ENCODE measurements at places on chromosomes 3 and 15.

- DNase-seq, result no peak
Measured at GRCh38 chr3:185982632-185983031, 44.8 kb upstream of the TRA2B start.

DNA sequence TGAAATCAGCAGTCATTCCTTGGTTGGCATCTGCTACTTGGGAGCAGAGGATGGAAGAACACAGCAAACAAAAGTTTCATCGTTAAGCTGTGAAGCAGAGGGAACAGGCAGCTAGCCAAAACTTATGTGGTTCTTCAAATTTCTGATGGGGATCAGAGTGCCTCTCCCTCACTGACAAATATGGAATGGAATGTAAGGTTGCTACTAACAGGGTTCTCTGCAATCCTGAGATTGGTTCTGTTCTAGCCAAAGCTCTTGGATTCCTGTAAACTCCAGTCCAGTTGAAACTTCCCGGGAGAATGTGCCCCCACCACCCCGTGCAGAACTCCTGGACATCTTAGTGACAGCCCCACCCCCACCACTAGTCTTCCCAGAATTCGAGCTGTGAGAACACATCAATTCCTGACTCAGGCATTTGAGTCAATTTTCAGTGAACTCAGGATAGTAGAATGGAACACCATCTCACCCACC is 55.9 kb upstream of the PHLDB2 start:
- peak; percentile 100 for DNase-seq

- no peak for DNase-seq
Measured at GRCh38 chr3:72272356-72272755, 487.4 kb upstream of the PROK2 start.

DNA sequence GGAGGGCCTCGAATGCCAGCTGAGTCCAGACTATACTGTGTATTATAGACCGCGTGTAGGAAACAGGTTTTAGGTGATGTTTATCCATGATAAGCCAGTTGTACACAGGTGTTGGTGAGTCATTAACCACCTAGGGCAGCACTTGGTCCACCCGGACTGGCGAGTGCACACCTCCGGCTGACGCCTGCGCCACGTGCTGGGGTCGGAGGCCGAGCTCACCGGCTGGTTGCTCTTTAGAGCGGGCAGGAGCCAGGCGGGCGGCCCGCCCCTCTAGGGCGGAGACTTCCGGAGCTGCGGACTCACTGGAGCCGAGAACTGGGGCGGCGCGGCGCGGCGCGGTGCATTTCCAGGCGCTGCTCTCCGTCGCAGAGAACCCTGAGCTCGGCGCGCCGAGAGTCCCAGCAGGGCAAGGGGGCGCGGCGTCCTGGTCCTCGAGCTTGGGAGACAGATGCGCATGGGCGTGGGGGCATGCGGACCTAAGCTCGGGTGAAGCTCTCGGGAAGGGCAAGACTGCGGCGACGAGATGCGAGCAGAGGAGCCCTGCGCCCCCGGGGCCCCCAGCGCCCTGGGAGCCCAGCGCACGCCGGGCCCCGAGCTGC is at the start of gene ESYT3:
TSS of gene ESYT3 (plus strand) at position 341 of the 599 bp plus-strand sequence. CDS start at position 524, 183 bp downstream.
- DNase-seq, result peak; percentile 36

DNA sequence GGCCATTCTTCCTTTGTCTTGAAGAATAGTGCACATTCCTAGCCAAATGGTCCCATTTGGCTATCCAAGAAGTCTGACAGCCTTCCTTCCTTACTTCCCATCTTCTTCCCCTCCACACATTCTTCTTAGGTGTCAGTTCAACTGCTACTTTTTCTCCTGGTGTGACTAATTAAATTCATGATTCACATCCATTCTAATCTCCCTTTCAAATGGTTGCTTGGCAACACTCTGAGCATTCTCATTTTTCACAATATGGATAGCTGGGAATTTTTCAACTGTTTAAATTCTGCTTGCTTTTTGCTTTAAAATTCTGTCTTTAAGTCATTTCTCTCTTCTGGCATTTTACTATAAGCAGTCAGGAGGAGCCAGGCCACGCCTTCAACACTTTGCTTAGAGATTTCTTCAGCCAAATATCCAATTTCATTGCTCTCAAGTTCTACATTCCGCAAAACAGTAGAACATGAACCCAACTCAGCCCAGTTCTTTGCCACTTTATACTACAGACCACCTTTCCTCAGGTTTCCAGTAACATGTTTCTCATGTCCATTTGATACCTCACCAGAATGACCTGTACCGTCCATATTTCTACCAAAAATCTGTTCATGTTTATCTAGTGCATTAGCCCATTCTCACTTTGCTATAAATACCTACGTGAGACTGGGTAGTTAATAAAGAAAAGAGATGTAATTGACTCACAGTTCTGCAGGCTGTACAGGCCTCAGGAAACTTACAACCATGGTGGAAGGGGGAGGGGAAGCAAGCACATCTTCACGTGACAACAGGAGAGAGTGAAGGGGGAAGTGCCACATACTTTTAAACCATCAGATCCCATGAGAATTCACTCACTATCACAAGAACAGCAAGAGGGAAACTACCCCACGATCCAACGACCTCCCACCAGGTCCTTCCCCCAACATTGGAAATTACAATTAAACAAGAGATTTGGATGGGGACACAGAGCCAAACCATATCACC is 31.9 kb upstream of the MCF2L2 start:
- peak; percentile 50 for DNase-seq

DNA sequence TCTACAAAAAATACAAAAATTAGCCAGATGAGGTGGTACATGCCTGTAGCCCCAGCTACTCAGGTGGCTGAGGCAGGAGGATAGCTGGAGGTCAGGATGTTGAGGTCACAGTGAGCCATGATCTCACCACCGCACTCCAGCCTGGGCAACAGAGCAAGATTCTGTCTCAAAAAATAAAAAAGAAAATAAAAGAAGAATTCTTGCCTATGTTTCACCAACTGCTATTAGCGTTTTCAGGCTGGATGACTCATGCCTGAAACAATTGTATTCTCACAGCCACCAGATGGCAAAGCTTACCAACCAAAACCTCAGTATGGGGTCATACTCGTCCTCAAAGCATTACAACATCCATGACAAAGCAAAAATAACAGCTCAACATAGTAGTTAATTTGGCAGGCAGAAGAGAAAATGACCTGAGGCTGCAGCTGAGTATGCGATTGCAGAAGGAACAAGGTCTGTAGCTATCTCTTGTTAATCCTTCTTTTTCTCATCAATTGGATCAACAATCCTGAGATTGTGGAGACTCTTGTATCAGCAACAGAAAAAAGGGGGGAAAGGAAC is 52.2 kb downstream of the TP53BP1 start:
- peak; percentile 97 for DNase-seq

DNA sequence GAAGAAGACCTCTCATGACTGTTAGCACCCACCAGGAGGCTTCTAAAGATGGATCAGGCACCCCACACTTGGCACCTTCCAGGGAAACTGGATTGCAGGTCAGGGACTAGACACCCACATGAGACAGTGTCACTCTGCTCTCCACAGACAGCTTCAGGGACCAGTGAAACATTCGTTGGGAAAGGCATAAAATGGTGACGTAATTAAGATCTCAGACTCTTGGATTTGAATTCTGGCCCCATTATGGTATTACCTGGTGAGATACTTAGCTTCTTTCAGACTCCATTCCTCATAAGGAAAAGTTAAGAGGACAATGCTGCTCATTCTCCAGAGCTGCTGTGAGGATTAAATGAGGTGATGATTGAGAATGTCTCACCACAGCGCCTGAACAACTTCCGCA is 261.1 kb downstream of the ARRDC4 start:
- no peak for DNase-seq

- peak; percentile 72 for DNase-seq
Measured at GRCh38 chr15:39131609-39132008, 449.3 kb upstream of the THBS1 start.

DNA sequence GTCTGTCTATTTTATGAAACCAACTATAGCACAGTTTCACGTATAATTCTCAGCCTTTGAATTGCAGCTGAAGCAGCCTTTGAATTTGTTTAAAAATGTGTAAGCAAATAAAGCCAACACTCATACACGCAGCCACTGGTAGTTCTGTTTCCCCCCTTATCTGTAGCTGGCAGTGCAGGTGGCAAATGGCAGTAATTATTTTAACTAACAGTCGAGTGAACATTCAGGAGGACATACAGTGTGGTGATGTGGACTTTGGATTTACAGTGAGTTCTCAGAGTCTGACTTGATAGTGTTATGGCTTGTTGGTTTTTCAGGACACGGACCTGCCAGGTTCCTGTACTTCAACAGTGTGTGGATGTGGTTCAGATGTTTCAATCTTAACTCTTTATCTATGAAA is 64.0 kb upstream of the SKOR1 start:
- no peak for DNase-seq

GRCh38 chr3:25817107-25817506 is 27.2 kb downstream of the OXSM start:
- no peak for DNase-seq

DNA sequence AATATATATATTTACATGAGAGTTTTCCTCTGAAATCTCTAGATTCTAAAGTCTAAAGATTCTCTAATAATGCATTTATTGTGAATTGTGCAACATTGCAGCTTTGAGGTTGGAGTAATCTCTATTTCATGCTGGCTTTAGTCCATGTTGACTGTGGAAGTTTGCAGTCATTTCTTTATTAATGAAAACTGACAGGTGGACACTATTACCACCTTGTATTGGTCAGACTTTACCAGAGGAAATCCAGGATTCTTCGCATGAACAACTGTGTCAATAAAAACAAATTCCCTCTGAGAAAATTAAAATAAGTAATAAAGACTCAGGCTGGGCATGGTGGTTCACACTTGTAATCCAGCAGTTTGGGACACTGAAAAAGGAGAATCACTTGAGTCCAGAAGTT is 274.1 kb downstream of the SHQ1 start:
- no peak for DNase-seq

DNA sequence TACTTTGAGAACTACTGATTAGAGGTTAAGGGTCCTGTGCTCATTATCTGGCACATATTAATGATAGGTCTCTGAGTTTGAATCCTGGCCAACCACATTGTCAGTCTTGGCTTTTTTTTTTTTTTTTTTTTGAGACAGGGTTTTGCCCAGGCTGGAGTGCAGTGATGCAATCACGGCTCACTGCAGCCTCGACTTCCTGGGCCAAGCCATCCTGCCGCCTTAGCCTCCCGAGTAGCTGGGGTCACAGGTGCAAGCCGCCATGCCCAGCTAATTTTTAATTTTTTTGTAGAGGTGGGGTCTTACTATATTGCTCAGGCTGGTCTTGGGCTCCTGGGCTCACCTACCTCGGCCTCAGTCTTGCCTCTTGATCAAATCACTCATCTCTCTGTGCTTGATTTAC is 547 bp upstream of the PCCB start:
- no peak for DNase-seq

- DNase-seq, result no peak
Measured at GRCh38 chr15:71400294-71400693, 285.0 kb downstream of the THSD4 start.

Data from astrocyte (in vitro differentiated cells and primary cell).